SK-N-DZ (cell line): ENCODE measurements at places on chromosomes 4 and X.

- peak; percentile 4 for DNase-seq
Observed at GRCh38 chrX:28659269-28659668, 72.0 kb downstream of the IL1RAPL1 start.

DNA sequence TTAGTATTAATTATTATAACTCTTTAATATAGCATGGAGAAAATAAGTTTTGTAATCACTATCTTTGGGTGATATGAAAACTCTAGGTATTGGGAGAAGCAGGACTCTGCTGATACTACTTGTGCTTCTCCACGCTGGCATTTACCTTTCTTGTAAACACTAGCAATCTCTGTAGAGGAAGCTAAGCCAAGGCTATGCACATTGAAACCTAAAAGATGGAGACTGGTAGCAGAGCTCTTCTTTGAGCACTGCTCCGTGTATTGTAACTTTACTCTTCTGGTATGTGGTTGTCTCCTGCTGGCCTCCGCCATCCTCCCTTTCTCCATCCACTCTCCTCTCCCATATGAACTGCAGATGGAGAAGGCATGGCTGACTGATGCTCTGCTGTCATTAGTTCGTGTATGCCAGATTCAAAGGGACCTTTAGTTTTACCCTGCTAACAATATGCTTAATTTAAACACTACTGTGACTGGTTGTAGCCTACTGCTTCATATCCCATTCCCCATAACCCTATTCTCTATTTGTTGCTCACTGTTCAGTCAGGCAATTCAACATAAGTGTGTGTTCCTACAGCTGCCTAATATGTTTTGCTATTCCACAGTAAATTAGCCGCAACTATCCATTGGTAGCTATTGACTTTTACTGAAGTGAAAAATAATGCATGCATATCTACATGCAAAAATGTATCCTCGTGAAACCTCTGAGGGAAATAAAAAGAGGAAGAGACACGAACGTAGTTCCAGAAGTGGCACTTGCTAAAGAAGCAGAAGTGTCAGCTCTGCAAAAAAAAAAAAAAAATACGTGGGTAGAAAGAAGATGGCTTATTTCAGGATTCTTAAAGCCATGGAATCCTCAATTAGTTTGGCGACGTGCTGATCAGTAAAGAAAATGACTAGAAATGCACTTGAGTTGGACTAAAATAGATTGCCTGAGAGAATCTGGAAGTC lies 55.6 kb upstream of the CCSER1 start:
- no peak for DNase-seq

DNA sequence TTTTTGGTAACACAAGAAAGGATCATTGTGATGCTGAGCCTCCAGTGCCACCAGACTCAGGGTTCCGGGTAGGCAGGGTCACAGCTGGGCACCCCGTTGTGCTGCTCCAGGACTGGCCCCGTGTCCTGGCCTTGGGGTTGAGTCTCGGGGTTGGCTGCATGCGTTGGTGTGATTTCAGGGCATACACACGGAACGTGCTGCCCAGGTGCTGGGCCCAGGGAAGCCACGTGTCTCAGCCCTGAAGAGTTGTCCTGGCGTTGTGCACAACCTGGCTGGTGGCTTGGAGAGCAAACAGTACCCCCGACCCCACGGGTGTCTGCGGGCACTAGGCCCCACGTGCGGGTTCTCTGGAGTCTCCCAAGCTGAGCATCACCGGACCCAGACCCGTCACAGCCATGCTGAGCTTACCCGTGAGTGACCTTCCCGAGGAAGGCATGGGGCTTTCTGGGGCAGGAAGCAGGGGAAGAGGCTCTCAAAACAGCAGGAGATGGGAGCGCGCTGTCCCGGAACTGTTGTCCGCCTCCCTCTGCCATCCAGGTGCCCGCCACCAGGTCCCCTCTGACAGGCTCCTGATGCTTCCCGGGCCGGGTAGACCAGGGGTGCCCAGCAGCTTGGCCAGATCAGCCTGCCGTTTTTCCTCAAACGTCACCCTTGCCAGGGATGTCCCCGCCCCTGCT lies 66.1 kb upstream of the ENPP6 start:
- no peak for DNase-seq

DNA sequence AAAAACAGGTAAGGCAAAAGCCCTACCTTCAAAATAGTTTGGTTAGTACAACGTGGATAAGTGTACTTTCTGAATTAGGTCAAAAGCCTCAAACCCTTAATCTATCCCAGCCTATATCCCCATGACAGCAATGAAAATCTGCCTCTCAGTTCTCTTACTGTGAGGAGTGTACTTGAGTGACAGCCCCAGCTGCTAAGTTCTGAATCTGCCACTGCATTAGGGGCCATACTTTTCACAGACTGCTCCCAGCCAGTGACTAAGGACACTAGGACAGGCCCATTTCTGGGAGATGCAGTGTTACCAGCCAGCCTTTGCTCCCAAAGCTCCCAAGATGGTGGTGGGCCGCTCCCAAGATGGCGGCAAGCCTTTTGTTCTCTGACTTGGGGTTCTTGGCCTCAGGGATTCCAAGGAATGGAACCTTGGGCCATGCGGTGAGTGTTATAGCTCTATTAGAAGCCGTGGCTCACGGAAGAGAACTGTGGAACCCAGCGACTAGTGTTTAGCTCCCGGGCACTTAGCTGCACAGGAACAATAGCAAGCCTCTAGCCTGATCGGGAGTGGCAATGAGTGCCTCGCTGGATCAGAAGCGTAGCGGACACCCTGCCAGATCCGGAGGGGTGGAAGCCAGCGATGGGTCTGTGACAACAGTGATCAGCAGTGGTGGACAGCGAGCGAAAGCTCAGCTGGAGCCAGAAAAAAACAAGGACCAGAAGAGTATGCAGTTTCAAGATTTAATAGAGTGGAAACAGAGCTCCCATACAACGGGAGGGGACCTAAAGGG lies 175.6 kb upstream of the NRK start:
- DNase-seq, result no peak

DNA sequence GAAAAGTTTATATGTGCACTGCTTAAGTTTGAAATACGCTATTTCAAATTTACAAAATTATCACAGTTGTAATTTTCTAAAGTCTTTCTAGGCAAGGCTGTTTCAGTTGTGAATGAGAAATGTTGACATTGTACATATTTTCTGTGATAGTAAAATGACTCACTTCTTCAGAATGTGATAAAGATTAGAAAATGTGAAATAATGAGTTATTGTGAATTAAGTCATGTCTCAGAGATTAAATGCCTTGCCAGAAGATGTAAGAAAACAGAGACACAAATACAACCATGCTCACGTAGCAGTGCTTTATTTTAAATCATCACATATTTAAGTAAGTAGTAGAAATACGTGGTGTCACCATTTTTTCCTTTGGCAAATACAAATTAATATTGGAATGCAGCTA lies 768 bp downstream of the CLCN4 start:
- no peak for DNase-seq

- peak; percentile 21 for DNase-seq
Observed at GRCh38 chr4:53804719-53805118, 213.4 kb upstream of the LNX1 start.

DNA sequence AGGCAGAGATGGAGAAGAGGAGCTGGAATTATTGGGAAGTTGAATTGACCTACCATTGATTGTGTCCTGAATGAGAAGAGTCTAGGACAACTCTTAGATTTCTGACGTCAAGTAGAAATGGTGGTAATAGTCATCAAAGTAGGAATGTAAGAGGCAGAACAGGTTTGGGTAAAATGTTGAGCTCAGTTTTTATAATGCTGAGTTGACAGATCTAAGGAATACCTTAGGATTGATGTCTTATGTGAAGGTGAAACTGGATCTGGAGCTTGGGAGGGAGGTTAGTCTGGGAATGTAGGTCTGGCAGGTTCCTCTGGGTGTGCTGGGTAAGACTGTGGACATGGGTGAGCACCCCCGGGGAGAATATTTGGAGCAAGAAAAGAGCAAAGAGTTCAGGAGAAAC lies 31.9 kb downstream of the JADE1 start:
- DNase-seq, result no peak

DNA sequence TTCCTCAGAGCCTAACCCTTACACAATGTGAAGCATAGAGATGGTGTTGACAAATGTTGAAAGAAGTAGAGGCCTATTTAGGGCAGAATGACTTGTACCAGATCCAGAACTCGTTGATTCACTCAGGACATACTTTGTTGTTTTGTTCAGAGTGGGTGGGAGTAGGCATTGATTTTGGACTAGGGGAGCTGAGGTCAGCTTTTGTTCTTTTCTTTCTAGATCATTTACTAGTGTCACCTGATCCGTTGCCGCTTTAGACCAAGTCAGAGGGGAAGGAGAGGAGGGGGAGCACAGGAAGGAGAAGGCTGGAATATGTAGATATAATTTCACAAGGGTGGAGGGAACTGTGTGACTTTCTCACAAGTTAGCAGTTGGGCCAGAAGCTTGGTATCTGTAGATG lies 282.4 kb upstream of the GPC4 start:
- no peak for DNase-seq

- no peak for DNase-seq
Observed at GRCh38 chr4:113618205-113618604, 143.3 kb downstream of the CAMK2D start.

GRCh38 chr4:123770884-123771283 lies 374.3 kb downstream of the SPRY1 start:
- no peak for DNase-seq

GRCh38 chr4:113440371-113440770 lies 321.2 kb downstream of the CAMK2D start:
- no peak for DNase-seq

DNA sequence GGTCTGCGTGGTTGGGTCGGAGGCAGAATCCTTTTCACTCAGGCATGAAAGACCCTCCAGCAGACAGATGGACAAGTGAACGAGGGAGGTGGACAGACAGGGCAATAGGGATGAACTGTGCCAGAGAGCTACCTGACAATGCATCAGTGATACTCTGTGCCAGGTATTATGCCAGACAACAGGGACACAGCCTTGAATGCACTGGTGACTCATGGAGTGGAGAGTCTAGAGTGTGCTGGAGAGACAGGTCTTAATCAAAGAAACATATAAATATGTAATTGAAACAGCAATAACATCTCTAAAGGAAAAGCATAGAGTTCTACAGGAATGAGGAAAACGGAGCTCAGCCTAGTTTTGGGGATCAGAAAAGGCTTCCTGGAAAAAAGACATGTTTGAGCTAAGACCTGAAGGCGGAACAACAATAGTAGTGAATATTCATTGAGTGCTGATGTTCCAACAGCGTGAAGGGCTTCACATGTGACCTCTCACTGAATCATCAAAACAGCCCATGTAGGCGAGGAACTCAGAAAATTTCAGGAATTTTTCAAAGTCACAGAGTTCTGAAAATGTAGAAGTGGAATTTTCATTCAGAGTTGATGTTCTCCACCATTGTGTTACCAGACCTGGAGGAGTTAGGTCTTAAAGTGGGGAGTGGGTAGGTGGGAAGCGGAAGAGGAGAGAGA lies 20.0 kb upstream of the FGFBP2 start:
- no peak for DNase-seq

DNA sequence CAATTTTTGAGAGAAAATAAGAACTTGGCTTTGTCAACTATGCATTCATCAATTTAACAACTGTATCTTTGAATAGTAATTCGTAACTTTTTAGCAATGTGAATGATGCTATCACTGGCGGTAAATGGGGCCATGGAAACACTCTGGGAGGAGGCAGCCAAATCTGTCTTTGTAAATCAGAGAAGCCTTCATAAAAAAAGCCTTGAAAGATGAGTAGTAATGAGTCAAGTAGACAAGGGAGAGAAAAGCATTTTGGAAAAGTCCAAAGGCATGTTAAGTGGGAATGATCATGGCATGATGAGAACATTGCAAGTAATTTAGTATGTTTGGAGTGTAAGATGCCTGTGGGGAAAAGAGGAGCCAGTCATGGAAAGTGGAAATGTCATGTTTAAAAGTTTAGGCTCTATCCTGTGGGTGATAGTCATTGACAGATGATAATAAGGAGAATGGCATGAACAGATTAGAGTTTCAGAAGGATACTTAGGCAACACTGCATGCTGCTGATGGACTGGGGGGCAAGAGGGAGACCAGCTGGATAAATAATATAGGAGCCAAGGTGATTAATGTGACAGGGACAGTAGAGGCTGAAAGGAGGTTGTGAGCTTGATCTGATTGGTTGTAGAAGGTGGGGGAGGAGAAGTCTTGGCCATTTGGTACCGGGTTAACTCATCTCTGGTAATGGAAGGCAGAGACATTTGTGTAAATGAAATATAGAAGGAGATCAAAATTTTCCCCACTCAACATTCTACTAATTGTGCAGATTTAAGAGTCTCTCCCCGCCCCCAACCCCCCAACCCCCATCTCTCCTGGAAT lies 16.3 kb downstream of the SPRY1 start:
- DNase-seq, result no peak

DNA sequence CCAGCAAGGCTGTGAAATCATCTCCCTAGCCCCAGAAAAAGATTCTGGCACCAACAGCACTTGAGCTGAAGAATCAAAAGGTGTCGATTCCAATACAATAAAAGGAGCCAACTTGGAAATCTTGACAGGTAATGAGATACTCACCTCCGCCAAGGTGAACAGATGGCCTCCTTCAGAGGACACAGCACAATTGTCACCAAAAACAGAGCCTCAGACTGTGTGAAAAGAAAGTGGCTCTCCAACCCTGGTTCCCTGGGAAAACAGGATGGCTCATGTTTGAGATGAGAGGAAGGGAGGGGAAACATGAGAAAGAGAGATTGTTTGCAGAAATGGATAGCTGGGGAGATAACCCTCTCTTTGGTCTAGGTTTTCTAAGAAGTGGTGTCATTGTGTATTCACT lies 168.9 kb downstream of the HS3ST1 start:
- no peak for DNase-seq

- no peak for DNase-seq
Observed at GRCh38 chrX:13570261-13570605, 832 bp downstream of the EGFL6 start.

DNA sequence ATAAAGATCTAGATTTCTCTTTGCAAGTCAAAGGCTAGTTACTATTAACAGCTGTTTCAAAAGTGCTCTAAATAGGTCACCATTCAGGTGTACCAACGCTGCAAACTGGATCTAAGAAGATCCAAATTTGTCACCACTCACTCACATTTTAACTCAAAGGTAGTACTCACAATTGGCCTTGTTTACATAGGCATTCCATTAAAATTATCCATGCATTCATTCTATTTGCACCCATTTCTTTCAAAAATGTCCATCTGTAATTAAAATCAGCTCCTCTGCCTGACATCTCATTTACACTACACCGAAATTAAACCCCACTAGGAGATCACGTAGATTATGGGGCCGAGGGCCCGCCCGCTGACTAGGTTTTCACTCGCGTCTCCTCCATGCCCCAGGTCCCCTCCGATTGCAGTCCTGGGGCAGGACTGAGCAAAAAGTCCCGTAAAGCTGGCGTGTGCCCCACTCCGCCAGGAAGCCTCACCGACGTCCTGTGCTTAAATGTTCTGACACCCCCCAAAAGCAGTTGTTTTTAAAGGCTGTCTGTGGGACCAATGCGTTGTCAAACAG lies 1.3 kb upstream of the ING2 start:
- peak; percentile 4 for DNase-seq

- DNase-seq, result no peak
Observed at GRCh38 chr4:7781993-7782392, 157.7 kb downstream of the AFAP1 start.
